ENCODE measurements at places on chromosomes 5 and 9.

DNA sequence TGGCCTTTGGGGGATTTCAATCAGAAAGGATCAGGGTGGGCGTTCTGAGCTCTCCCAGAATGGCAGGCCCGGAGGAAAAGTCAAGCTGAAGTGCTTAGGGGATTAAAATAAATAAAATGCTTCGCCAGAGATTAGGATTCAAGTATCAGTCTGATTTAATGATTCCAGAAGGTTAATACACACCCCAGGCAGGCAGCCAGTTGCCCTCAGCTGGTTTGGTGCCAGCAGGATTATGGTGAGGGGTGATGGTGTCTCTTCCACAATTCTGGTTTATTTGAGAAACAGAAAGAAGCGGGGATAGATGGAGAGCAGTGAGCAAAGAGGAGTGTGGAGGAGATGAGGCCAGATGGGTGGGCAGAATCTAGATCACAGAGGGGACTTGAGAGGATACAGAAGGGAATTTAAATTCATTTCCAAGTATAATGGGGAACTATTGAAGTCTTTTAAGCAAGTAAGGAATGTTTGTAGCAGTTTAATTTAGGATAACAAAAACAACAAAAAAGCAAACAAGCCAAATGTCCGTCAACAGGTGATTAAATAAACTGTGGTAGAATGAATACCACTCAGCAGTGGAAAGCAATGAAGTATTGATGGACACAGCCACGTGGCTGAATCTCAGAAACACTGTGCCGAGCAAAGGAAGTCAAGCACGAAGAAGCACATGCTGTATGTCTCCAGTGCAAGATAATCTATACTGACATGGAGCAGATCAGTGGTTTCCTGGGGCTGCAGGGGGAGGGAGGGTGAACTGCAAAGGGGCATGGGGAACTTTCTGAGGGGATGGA, 297.7 kb downstream of the MSX2 start:
- no peak for DNase-seq

GRCh38 chr5:83400241-83400640, 71.3 kb upstream of the VCAN start:
- no peak for DNase-seq

DNA sequence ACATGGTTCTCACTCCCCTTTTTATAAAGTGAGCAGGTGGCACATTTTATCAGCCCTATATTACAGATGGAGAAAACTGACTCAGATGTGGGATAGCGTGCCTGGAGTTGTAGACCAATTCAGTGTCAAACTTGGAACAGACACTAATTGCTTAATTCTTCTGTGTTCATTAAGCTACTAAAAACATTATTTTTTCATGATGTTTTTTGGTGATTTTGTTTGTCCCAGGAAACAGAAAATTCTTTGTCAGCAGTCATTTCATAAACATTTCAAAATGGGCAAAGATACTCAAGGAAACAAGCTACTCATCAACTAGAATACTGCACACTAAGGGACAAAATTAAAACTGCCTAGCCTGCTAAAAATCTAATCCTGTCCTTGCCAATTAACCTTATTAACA, 2.2 kb downstream of the ABHD17B start:
- DNase-seq, result no peak

DNA sequence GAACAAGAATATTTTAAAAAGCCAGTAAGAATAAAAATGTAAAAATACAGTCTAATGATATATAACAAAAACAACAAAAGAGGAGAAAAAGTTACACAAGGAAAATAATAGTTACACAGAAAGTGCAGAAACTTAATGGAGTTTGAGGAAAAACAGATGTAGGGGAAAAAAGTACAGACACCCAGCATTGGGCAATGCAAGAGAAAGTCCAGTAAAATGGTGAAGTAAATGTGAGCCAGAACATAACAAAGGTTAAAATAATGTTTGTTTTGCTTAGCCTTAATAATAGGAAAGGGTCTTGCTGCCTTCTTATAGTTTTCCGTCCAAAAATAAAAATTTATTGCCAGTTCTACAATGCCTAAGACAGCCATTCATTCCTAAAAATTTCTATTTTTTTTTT, 364.2 kb downstream of the NNT start:
- DNase-seq, result no peak

- DNase-seq, result no peak
Observed at GRCh38 chr5:153905219-153905618, 133.5 kb downstream of the FAM114A2 start.
